NCI-H774 (cell line): ENCODE measurements at places on chromosomes 1 and 21.
A peak's percentile ranks its signal among the peaks of the same experiment; 100 is the strongest.

DNA sequence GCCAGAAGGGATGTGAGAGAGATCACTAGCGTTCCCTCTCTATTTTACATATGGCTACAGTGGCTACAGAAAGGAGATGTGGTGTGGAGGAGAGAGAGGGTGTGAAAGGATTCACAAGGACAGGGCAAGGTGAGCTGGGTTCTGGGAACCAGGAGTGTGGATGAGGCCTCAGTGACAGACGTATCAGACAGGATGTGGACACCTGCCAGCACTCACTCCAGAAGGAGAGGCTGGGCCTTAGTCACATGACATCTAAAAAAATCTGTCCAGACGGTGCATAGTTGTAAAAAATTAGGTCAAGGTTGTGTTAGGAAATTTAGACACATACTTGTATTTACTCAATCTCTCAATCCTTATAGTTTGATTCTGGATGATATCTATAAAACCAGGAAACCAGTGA, 10.6 kb downstream of the TRIM67 start:
- peak; percentile 5 for DNase-seq

- DNase-seq: no peak
Observed at GRCh38 chr1:112575154-112575804, 43.7 kb downstream of the ST7L start.

- DNase-seq: peak; percentile 20
Observed at GRCh38 chr1:242449661-242450060, 74.8 kb downstream of the PLD5 start.

DNA sequence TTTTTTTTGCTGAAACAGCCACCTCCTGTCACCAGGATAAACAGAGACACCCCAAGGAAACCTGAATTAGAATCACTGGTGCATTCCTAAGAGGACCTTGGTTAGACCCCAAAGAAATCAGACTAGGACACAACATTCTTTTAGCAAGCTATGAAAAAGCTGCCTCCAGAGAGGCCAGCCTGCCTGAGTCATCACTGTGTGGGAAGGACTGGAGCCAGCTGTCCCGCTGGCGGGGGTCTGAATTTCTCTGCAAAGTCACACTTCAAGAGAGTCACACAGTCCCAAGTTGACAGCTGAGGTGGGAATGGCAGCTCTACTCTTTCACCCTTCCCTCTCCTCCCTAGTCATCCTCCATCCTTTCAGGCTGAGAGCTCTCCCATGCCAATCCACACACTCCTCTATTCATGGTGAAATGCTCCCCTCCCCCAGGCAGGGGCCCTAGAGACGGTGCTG, 405.0 kb upstream of the POU3F1 start:
- DNase-seq: no peak

DNA sequence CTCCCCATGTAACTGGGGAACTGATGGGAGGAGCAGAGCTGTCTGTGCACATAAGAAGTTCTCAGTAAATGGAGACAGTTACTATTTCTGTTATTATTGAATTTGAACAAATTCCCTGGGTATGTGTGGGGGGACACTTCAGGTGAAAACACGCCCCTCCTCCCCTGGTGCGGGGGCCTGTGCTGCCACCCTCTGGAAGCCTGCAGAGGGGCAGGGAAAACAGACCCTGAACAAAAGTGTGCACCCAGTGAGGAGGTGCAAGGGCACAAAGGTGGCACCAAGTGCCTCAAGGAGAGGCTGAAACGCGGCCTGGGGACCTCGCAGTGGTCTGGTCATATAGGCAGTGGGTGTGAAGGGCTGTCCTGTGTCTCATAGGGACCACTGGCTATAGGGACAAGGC, 18.2 kb upstream of the NADK start:
- no peak for DNase-seq

DNA sequence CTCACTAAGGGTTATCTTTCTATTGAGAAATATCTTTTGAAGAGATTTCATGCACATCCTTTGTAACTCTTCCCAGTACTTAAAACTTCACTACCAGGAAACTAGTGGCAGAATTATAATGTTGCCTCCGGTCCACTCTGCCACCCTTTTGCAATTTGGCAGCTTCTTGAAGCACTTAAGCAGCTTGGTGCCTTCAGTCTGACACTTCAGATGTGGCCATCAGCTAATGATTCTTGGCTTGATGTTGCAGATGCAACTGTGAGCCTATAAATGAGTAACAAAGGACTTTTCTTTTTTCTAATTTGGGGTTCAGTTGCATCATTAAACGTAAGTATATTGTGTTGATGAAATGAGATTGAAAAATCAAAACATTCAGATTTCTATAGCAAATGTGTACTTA, 187.5 kb upstream of the C21orf91 start:
- DNase-seq: no peak

- no peak for DNase-seq
Observed at GRCh38 chr1:20233866-20234265, 47.5 kb upstream of the PLA2G2C start.

- no peak for DNase-seq
Observed at GRCh38 chr1:21508580-21509350, 458 bp upstream of the ALPL start.

- no peak for DNase-seq
Observed at GRCh38 chr1:180614730-180615129, 17.1 kb upstream of the XPR1 start.

DNA sequence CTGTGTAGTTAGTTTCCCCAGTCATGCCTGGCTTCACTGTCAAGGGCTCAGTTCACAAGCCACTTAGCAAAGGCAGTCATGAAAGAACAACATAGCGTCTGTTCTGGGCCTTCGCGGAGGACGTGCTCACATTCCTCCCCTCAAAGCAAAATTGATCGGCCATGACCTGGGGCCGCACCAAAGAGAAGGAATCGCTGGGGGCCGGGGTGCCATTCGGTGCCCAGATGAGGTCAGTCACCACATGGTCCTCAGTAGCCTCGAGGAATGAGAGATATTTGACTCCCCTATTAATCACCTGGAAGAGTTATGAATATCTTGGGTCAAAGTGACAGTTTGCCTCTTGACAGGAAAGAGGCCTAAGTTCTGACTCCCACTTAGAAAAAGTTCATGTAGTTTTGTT, 251.1 kb upstream of the JUN start:
- DNase-seq: no peak

DNA sequence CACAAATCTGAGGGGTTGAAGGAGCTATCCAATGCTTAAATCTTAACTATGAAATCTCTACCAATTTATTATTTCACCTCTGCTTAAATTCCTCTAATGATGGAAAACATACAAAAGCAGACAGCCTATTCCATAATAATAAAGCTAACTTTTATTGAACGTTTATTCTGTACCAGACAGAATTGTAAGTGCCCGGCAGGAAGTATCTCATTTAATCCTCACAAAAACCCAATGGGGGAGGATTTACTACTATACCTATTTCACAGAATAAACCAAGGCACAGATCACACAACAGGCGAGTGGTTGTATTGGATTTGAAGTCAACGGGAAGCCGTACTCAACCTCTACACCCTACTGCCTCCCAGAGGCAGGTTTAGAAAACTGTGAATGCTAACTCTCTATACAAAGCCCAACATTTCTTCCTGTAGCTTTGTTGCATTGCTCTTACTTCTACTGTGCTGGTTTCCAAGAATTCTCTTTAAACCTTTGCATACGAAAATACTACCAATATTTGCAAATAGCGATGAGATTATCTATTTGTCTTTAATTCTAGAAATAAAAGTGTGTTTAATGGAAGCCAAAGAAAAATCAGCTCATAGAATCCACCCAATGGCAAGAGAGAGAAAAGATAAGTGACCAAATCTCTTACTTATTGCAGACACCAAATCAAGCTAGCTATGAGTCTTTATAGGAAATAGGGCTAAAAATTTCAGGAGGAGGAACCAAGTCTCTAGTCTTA, 33.5 kb upstream of the C1orf53 start:
- DNase-seq: no peak

GRCh38 chr1:52057255-52057654, 1.2 kb downstream of the BTF3L4 start:
- DNase-seq: no peak

DNA sequence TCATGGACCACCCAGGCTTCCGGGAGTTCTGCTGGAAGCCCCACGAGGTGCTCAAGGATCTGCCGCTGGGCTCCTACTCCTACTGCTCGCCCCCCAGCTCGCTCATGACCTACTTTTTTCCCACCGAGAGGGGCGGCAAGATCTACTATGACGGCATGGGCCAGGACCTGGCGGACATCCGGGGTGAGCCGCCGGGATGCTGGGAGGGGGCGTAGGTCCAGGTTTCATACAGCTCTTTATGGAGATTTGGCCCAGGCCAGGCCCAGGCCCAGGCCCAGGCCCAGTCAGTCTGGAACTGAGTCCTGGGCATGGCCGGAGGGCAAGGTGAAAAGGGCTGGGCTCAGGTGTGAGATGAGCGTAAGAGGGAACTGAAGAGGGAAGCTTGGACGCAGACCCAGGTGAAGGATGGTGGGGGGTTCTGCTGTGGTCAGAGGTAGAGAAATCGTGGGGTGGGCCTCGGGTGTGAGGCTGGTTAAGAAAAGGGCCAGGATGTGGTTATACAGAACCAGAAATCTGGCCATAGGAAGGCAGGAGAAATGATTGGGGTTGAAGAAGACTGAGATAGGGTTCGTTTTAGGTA, 23.0 kb downstream of the DISP3 start:
- no peak for DNase-seq

DNA sequence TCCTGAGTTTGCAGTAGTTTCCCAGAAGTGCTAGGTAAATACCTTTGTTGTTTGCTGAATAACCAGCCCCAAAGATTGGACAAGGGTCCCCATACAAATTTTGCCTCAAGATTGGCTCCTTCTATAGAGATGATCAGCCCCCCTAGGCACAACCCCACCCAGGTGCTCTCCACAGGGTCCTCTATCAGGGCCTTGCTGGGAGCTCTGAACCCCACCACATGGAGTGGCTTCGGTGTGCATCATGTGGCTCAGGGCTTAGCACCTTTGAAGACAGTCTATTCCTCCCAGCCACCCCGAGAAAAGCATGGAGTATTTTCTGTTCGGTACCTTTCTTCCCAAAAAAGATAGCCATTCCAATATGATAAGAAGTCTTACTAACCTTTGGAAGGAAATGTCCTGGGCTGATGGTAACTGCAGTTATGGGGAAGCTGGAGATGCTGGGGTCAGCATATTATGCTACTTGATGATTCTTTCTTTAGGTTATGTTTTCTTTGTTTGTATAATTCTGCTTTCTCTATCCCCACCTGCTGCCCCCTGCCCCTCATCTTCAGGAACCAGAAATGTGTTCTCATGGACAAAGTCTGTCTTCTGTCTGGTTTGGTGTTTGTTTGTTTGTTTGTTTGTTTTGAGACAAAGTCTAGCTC, 5.0 kb upstream of the TSPAN1 start:
- DNase-seq: no peak

- no peak for DNase-seq
Observed at GRCh38 chr1:228305721-228306152, 97.9 kb downstream of the OBSCN start.

DNA sequence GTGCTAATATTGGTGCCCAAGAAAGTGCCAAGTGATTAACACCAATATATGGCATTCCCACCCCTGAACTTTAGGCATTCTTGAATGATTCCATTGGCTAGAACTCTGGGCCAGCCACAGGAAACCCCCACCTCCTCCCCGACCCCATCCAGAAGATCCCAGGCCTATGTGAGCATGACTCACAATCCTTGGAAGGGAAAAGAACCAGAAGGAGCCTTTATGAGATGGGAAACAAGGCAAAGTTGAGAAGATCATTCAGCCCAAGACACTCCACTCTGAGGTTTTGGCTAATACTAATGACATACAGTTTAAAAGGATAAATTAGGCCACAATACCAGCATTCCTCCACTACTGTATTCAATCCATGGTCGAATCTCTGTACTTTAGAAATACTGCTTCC, 21.8 kb downstream of the ELK4 start:
- DNase-seq: no peak

GRCh38 chr1:94014635-94015488, 105.6 kb upstream of the GCLM start:
- DNase-seq: no peak

GRCh38 chr1:177181631-177182291, 11.0 kb downstream of the BRINP2 start:
- peak; percentile 64 for DNase-seq

DNA sequence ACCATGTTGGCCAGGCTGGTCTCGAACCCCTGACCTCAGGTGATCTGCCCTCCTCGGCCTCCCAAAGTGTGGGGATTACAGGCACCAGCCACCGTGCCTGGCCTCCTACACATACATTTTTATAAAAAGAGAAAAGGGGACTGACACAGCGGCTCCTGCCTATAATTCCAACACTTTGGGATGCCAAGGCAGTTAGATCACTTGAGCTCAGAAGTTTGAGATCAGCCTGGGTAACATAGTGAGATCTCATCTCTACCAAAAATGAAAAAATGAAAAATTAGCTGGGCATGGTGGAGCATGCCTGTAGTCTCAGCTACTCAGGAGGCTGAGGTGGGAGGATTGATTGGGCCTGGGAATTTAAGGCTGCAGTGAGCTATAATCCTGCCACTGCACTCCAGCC, 23.4 kb downstream of the ZNF281 start:
- DNase-seq: no peak

DNA sequence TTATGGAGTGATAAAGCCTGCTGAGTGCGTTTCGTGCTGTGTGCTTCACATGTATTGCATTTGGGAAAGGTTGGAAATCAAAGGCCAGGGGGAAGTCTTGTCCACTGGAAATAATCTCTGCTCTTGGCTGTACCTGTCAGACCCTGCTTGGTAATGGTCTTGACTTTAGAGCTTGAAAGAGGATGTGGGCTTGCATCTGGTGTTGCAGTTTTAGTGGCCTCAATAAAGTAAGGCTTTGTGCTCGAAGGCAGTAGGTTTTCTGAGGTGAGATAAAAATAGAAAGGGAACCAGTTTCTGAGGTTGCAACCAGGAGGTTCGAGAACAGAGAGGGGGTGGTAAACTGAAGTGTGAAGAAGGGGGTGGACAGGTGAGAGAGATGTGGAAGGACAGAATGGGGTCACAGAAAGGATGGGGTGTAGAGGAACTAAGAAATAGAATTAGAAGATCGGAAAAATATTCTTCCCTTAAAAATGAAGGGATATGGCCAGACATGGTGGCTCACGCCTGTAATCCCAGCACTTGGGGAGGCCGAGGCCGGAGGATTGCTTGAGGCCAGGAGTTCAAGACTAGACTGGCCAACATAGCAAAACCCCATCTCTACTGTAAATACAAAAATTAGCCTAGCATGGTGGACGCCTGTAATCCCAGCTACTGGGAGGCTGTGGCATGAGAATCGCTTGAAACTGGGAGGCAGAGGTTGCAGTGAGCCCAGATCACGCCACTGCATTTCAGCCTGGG, 1.5 kb downstream of the S100PBP start:
- no peak for DNase-seq

DNA sequence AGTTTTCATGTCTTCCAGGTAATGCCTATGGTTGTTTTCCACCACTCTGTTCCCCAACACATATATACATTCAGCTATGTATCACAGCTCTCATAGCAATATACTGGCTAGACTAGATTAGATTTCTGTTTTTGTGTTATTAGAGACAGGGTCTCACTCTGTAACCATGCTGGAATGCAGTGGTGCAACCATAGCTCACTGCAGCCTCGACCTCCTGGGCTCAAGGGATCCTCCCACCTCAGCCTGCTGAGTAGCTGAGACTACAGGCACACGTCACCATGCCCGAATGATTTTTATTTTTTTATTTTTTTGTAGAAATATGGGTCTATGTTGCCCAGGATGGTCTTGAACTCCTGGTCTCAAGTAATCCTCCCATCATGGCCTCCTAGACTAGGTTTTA, 37.7 kb downstream of the SYNJ1 start:
- DNase-seq: no peak
